ENCODE measurements at places on chromosomes 5 and 9.

- DNase-seq, result no peak
These were observed 532.7 kb upstream of the GRAMD2B start for GRCh38 chr5:125890511-125890931.

GRCh38 chr5:135218486-135218755 is 180.6 kb downstream of the MACROH2A1 start:
- no peak for DNase-seq

DNA sequence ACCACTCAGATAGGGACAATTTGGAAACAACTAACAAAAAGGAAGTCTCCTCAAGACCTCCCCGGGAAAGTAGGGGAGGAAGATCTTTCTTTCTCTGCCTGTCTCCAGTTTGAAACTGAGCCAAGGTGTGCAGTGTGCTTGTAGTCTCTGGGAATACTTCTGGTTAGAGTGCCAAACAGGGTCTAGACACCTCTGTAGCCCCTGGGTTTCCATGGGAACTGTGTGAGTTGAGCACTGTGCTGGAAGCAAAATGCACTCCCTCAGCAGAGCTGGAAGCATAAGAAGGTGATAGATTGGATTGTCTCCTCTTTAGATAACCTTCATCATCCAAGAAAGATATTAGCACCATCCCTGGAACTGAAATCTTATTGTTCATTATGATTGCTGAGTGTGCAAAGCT is 129.2 kb upstream of the TNPO1 start:
- DNase-seq, result no peak

DNA sequence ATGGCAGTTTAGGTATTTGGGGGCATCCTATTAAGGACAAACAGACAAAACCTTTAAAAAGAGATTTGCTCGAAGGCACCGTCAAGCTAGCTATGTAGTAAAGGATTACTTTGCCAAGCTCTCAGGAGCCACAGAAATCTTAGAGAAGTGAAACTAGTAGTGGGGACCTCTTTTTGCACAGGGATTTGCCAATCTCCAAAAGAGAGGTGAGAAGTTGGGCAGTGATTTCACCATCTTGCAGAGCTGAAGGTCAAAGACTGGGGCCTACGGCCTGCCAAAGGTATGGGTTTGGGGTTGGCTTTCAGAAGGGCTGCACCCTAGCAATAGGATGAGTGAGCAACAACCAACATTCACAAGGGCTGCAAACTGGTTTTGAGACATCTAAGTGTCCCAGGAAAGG is 1.6 kb upstream of the FCN1 start:
- no peak for DNase-seq

DNA sequence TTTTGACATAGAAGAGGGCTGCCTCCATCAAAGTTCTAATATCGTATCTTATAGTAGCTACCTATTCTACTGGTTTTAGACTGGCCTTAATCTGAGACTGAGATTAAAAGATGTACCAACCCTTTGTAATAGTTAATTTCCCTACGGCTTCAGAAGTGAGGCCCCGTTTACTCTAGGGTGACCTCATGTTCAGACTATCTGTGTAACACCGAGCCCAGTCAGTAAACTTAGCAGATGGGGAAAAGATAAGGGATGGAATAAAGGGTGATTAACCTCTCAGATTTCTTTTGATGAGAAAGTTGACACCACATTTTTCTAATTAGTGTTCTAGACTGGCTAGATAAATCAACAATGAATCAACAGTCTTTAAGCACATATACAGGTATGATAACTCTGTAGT is 283.1 kb downstream of the KCTD16 start:
- DNase-seq, result no peak
